GM12864 (cell line): ENCODE measurements at places on chromosomes 11 and 22.

DNA sequence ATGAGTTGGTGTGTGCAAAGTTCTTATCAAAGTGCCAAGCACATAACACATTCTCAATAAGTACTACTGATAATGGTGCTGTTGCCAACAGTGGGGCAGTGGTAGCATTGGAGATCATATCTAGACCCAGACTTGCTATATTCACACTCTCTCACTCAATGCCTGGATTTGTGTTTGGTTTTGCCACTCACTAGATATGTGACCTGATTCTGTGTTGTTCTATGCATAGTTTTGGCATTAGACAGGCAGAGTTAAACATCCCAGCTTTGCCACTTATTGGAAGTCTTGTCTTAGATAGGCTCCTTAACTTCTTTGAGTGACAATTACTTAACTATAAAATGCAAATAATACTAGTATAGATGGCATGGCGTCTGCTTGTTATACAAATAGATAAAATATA lies 642.6 kb upstream of the CCDC179 start:
- DNase-seq: no peak

DNA sequence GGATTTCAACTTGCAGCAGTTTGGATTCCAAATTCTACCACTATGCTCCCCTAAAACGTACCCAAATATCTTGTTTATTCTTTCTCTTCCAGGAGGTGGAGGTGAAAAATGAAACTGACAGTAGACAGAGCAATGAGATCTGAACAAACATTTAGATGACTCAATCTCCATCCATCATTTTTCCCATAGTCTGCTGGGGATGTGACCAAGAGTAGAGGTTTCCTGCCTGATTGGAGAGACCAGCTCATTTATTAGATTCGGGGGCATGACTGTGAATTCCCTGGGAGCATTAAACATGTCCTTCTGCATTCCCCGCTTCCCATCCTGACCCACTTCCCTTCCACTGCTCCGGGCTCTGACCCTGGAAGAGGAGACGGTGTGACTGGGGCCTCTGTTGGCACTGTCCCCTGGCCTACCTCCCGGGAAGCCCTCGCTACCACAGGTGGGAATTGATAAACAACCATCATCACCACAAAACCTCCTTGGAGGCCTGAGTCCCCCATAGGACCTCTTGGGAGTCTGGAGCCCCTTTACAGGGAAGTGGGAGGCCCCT lies 20.3 kb downstream of the DKK3 start:
- DNase-seq: no peak

DNA sequence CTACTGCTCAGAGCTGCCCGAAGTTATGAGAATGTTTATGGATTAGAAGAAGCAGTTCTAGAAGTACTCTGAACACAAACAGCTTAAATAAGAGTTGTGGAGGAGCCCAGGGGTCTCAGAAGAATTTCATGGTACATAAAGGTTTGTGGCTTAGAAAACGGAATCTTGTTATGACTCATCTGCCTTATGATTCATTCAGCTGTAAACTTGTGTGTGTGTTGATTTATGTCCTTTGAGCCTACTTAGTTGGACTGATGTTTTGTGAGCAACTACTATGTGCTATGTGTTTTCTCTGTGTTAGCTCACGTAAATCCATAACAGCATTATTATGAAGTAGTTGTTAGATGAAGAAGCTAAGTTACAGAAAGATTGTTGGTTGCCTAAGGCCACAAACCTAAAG lies 203.7 kb downstream of the PGR start:
- DNase-seq: peak; percentile 36

GRCh38 chr22:44842417-44842816 lies 90.0 kb downstream of the ARHGAP8 start:
- no peak for DNase-seq

GRCh38 chr11:587546-587945 lies 11.3 kb downstream of the PHRF1 start:
- DNase-seq: no peak

DNA sequence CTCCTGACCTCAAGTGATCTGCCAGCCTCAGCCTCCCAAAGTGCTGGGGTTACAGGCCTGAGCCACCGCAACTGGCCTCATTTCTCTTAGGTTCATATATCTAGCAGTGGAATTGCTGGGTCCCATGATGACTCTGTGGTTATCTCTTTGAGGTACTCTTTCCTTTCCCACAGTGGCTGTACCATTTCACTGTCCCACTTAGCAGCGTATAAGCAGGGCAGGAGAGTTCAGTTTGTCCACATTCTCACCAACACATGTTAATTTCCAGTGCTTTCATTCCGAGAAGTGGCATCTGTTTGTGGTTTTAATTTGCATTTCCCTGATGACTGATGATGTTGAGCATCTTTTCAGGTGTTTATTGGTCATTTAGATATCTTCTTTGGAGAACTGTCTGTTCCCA lies 16.4 kb downstream of the PRR5 start:
- DNase-seq: no peak

DNA sequence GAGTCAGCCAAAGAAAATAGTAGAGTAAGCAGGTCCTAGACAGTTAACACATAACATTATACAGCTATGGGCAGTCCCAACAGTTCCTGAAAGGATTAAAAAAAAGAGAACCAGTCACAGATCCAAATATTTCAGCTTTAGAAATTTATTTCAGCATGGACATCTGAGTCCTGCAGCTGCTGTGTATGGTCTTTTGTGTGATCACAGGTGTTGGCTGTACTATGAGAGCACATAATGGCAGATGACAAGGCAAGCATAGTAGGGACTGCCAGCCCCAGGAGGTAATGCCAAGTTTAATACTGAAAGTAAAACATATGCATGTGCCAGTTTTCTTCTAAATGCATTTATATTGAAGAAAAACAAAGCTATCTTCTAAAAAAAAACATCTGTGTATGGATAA lies 158.1 kb downstream of the GRIA4 start:
- DNase-seq: no peak

DNA sequence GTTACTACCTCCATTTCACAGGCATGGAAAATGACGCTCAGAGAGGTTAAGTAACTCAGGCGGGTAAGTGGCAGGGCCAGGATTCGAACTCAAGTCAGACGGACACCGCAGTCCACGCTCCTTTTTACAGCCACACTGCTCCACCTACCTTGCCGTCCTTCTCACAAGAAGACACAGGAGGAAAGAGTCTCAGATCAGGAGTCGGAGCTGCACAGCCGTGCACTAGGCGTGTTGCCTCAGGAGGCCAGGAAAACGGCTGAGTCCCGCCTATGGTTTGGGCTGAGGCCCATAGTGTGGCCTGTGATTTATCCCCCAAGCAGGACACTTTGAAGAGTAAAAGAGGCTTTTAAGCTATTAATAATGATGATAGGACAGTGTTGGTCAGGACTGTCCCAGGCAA lies 44.7 kb upstream of the CD5 start:
- DNase-seq: no peak

GRCh38 chr11:77819921-77820564 lies 479 bp downstream of the RSF1 start:
- no peak for DNase-seq
